ENCODE measurements at places on chromosomes 2 and 18.

GRCh38 chr18:55657572-55658331 is 69.8 kb upstream of the TCF4 start:
- DNase-seq, result no peak

GRCh38 chr2:224400886-224401632 is 848 bp downstream of the FAM124B start:
- no peak for DNase-seq

DNA sequence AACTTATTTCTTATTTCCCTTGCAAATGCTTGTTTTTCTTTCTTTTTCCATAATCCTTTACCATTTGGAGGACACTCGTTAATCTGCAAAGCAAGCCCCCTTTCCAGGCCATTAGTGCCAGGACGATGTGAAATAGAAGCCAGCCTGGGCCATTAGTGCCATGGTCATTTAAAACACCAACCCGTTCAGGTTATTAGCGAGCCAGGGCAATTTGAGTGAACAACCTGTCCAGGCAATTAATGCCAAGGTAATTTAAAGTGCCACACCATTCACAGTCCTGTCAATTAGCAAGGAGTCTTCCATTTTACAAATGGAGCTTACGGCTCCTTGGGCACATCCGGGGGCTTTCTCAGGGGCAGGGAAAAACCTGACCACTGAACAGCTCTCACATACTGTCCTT is 370.6 kb downstream of the HRH4 start:
- DNase-seq, result no peak

GRCh38 chr2:189231719-189232323 is 52.3 kb upstream of the COL5A2 start:
- no peak for DNase-seq

DNA sequence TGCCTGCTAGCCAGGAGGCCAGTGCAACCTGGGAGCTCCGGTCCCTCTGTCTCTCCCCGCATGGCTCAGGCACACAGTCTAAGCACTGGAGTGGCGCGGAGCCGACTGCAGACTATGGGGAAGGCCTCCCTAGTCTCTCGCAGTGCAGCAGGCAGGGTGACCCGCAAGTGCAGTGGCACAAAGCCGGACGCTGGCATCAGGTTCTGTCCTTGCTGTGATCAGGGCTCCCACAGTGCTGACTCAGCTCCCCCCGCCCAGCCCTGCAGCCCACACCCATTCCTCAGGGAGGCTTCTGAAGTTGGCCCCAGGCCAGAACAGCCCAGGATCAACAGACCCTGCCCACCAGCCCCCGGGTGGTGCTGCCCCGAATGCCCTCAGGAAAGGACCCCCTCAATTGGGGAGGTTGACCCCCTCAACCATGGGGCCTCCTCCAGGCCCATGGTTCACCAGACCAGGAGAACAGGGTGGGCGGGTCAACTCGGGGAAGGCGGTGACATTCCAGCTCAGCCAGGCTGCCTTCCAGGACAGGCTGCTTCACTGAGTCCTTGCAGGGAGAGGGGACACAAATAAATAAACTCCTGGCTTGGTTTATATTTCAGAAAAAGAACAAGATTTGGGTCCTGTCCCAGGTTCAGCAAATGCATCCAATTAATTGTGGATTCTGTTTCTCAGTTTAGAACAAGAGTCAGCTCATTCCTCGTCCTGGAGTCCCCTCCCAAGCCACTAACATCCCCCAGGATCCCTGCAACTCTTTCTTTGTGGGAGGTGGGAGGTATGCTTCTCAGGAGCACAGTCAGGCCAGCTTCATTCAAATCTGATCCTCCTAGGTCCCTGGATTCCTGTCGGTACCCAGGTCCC is 12.2 kb downstream of the BIN1 start:
- no peak for DNase-seq

GRCh38 chr2:12624384-12624783 is 92.4 kb upstream of the TRIB2 start:
- DNase-seq, result no peak

DNA sequence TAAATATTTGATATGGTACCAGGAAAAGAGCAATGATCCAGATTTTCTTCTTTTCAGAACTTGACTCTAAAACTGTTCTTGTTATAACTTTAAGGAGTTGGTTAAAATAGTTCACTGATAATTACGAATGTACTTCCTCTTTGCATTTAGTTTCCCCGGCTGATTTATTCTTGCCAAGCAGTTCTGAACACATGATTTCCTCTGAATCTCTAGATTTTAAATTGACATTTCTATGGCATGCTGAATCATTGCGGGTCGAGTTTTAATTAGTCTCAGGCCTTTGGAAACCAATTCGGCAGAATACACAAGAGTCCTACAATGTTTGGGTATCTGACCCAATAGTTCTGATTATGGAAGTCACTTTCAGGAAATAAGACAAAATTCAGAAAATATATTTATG is 37.3 kb upstream of the DNAH7 start:
- no peak for DNase-seq

DNA sequence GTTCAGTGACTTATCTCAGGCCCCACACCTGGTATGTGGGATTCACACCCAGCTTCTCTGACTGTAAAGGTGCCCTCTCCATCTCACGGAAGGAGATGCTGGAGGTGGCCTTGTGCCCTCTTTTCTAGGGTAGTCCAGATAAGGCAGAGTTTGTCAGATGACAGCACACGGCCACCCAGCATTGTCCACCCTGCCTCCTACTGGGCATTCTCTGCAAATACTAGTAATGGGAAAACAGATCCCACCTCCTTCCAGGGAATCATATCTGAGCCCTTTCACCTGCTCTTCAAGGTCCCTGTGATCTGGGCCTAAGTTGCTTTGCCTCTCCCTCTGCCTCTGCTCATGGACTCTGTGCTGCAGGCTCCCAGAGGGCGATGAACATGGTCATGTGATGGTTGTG is 214.7 kb downstream of the CLIP4 start:
- DNase-seq, result no peak

Measured in osteocyte (in vitro differentiated cells).